Left forelimb (tissue), 1 donor: ENCODE measurements at places on chromosomes 4 and X.

DNA sequence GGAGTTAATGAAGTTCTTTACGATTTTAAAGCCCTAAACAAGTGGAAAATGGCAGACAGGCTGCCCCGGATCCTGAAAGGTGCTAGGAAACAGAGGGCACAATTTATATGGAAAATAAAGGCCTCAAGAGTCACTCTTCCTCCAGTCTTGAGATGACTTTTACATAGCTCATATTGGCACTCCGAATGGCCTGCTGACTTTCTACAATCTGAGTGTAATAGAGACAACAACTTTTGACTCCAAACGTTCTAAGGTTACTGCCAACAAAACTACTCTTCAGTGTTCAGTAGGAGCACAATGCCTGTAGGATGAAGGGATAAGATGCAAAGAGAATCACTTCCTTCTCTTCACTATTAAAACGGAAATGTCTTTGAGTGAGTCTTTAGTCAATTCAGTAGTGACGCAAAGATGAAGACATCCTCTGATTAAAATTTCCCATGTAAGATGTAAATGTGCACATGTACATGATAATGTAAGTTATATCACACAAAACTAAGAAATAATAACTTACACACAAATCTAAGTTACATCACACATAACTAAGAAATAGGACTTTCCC is 40.5 kb downstream of the VEGFC start:
- DNase-seq = no peak

DNA sequence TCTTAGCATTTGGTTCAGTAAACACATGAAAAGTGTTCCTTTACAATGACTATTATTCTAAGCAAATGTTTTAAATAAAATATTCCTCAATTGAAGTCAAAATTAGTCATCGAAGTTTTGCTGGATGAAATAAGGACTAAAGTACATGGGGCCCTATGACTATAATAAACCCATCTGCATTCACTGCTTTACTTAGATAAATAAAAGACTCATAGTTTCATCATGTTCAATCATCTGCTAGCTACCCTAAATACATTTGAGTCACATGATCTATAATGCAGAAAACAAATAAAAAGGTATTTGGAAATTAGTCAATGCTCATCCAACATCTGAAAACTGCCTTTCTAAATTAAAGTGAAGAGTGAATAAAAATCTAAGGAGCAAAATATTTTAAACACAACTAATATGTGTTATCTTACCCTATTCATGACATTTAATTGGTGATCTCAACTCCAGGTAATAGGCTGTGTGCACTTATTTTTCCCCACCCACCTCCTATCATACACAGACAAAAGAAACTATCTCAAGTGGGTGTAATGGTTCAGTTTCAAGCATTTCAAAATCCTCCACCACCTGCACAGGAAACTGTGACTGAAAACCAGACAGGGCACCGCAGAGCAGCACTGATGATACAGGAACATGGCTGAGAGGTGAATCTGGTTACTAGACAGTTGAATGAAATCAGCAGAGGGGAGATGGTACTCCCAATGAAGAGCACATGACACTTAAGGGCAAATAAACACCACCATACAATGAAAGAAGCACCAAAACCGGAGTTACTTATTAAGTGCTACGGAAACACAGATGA is 78.6 kb downstream of the CAMK2D start:
- DNase-seq = no peak

DNA sequence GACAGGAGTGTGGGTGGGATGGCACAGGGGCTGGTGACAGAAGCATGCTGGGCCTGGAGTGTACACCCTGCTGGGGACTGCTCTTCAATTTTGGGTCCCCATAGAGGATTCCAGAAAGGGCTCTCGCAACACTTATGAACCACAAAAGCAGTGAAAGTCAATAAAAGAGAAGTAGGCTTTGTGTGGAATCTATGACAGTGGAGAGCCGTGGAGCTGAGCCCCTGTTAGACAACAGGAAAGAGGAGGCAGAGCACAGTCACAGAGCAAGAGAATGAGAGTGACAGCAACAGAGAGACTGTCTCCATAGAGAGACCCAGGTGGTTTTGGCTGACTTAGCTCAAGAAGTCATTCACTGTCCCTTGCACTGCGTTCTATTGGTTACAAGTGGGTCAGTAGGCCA is 135.1 kb upstream of the ATP6AP2 start:
- DNase-seq = no peak

GRCh38 chr4:10534820-10535219 is 77.6 kb upstream of the ZNF518B start:
- DNase-seq = no peak

DNA sequence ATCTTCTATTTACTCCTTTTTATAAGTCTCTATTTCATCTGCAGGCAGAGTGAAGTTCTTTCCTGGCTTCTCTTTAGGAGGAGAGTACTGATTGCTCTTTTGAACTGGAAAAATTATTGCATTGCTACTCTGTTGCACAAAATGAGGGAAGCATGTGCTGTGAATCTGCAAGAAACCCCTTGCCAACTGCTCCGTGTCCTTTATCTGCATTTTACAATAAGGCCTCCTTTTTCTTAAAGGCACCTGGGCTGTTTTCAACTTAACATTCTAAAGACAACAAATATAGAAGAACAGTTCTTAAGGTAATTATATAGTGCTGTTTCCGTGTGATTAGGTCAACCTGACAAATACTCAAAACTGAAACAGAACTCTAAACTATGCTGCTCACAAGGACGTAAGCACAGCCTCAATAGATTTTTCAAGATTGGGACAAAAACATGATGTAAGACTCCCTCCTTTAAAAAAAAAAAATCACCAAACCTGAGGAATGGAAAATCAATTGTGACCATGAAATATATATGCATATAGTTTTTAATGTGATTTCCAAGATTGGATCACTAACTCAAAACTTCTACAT is 716.6 kb upstream of the INTU start:
- DNase-seq = no peak

- no peak for DNase-seq
These were observed 681 bp downstream of the EXOC1 start for GRCh38 chr4:55854129-55854528.

DNA sequence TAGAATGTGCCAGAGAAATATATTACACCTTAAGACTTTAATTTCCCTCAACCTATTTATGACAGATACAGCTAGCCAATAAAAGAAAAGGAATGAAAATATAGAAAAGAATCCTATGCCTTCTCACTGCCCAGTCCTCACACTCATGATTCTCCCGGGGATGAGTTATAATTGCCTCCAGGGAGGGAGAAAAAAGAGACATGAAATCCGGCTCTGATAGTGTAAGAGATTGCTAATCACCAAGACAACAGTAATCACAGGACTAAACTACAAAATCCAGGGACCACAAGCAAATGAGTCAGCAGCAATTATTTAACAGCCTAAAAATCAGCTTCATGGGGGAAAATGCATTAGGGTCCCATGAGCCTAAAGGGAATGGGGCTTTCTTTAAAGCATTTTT is 95.9 kb upstream of the DUSP21 start:
- DNase-seq = no peak

DNA sequence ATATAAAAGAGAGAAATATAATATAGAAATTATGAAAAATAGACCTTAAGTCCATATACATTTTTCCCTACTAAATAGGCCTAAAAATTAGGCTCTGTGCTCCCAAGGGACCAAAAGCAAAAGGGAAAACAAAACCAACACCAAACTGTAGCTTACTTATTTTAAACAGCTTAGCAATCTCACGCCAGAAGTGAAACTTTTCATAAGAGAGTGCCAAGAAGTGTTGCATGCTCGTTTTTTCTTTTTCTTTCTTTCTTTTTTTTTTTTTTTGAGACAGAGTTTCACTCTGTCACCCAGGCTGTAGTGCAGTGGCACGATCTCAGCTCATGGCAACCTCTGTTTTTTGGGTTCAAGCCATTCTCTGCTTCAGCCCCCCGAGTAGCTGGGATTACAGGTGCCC is 250.4 kb downstream of the TMA16 start:
- no peak for DNase-seq

GRCh38 chr4:18113710-18114331 is 92.3 kb upstream of the LCORL start:
- DNase-seq = no peak

DNA sequence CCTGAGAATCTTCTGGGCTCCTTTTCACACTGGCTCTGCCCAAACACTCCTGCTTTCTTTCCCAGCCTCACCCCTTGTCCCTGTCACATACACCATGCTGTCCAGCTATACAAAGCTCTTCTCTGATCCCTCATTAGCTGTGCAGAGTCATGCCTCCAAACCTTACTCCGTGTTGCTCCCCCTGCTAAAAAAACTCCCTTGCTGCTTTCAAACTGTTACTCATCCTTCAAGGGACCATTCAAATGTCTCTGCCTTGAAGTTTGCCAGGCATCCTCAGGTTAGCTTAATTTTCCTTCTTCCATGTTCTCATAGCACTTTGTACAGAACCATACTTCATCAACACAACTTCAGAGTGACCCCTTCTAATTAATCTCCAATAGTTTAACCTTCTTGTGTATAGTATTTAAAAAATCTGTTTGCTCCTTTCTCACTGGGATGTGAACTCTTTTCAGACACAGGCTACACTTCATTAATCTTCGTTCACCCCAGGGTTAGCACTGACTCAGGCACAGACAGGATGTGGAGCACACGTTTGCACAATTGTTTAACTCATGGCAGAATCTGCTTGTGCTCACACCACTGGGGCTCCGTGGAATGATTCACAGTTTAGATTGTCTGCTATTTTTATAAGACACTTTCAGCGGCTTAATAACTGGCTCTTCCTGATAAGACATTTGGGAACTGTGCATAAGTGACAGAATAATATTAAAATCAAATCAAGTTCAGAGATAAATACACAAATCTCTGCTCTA is 21.4 kb upstream of the SEL1L3 start:
- DNase-seq = no peak

DNA sequence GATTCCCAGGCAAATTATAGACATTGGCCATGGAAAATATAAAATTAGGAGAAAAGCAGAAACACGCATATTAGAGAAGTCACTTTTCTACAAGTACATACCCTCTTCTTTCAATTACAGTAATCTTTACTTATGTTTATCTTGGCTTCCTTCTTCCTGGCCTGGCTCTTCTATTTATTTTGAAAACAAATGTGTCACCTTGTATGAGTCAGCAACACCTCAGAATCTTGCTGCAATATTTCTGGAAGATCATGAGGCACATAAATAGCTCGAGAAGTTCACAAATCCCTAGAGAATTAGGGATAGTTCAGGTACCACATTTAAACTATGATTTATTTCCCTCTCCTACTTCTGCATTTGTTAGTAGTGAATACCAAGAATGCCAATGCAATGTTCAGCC is 124.6 kb downstream of the ANOS1 start:
- DNase-seq = no peak

DNA sequence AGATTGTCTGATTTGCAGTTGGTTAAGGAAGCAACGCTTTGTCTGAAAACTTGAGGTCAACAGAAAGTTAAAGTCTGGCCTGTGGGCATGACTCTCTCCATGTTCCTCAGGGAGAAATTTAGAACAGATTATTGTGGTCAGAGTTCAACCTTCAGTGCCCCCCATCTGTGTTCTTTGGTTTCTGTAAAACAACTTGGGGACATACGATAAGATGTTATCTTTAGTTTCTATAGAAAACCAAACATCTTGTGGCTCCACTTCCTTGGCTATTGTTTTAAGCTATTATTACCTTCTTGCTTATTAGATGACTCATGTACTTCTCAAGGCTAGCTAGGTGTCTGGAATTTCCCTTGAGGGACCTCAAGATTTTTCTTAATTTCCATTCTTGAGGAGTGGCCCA is 507.7 kb downstream of the PDHA2 start:
- no peak for DNase-seq

DNA sequence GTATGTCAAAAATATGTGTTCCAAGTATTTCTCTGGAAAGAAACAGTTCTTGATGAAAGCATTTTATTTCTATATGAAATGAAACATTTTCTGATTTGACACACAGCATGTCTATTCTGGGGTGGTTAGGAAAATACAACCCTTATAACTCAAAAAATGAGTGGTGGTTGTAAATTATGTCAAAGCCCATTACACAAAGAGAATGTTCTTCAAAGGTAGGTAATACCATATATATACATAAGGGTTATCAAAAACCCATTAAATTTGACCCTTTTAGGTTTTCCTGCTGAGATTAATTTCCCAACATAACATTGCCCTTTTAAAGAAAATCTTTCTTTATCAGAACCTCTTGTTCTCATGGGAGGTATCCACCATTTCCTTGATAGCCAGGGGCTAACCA is 420.5 kb upstream of the TECRL start:
- DNase-seq = no peak

- DNase-seq = peak; percentile 69
These were observed 112.7 kb downstream of the DHX15 start for GRCh38 chr4:24471486-24472160.

- no peak for DNase-seq
These were observed 203.8 kb downstream of the AASDH start for GRCh38 chr4:56183344-56183959.

- DNase-seq = no peak
These were observed 139.3 kb upstream of the FRMPD4 start for GRCh38 chrX:11998944-11999343.

- no peak for DNase-seq
These were observed 34.8 kb downstream of the PJA1 start for GRCh38 chrX:69130439-69130838.

DNA sequence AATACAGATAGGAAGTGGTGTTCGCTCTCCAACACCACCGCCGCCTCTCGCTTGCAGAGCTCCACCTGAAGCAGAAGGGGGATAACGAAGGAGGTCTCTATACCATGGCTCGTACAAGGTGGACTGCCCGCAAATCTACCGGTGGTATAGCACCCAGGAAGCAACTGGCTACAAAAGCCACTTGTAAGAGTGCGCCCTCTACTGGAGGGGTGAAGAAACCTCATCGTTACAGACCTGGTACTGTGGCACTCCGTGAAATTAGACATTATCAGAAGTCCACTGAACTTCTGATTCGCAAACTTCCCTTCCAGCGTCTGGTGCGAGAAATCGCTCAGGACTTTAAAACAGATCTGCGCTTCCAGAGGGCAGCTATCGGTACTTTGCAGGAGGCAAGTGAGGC is 5.2 kb upstream of the BMP15 start:
- DNase-seq = no peak

GRCh38 chr4:156794863-156795262 is 176.7 kb downstream of the PDGFC start:
- DNase-seq = no peak

DNA sequence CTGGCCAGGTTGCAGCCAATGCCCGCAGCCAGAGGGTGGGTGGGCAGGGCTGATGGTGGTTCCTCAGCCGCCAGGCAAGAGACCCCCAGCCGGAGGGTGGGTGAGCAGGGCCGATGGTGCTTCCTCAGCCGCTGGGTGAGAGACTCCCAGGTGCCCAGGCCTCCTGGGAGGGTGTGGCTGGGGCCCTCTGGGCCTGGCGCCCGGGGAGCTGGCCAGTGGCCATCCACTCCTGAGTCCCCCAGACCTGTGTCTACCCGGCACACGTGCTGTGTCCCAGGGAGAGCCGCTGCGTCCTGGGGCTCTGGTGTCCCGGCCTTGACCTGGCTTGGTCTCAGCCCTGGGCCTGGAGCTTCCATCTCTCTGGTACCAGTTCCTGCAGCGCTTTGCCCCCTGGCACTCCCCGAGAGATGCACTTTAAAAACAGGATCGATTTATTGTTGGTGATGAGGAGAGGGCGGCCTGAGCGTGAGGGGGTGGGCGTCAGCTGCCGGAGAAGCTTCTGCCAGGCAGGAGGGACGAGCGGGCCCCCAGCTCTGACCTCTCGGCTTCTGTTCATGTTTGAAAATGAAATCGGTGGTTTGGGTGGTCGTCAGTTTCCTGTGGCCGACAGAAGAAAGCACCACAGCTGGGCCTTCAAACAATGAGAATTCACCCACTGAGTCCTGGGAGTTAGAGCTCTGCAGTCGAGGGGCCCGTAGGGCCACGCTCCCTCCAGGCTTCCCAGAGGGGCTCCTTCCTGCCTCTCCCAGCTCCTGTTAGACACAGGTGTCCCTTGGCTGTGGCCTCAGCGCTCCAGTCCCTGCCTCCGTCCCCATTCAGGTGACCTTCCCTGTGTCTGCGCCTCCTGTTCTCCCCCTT is 6.5 kb downstream of the DOK7 start:
- no peak for DNase-seq
